GM12878 (cell line): ENCODE measurements at places on chromosomes 2 and 18.

DNA sequence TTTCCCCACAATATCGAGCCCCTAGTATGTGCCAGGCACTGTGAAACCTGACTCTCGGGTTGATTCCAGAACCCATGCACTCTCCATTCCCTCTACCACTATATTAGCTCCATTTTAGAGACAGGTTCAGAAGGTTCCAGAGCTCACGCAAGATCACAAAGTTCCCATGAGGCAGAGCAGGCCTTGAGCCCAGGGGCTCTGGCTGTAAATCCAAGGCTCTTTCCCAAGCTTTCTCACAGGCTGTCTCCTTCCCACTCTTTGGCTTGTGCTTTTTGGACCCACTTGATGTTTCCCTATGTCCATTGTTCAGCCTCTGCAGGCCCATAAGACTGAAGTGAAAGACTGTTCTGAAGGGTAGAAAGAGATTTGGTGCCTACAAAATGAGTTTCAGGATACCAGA, 15.7 kb downstream of the KIAA2012 start:
- no peak for DNase-seq

- DNase-seq, result no peak
These were observed 406.7 kb upstream of the DDX18 start for GRCh38 chr2:117407746-117408145.

DNA sequence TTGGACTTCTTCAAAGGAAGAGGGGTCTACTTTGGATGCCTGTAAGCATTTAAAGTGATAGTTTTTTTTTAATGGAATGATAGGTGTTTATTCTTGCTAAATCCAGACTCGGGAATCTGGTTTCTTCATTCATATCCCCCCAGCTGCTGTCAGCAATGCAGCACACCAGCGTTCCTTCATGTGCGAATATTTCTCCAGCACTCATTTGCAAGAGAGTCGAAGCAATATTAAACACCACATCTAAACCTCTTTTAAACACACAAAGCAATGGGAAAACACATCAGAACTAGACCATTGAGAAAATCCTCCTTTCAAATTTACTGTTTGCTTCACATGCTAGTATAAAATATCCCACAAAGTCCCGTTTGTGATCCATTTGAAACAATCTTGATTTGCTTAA, 563.7 kb downstream of the ARHGAP15 start:
- DNase-seq, result no peak

DNA sequence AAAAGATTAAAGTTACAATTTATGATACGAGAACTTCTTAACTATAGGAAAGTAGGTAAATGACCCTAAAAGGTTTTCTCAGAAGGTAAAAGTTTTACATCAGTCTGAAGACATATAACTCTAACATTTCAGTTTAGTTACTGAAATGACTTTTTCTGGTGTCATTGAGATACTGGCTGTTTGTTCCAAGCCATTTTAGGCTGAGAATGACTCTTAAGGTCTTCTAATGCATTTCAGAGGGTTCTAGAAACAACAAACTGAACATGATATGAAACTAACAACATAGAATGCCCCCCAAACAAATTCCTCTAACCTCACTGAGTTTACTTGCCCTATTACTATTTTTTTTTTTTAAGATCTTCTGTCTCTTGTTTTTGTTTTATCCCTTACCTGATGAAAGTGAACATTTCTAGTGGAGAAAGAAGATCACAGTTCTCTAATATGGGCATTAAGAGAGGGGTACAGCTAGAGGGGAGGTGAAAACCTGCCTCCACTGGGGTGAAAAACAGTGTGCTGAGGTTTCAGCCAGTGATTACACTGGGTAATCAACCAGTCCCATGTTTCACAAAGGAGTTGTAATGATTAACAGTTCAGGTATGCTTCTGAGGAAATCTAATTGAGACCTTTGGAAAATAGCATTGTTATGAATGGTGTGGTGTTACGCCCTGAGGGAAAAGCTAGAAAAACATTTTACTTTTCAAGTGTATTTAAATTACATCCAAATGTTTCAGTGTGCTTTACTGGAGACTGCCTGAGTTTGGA, 11.2 kb downstream of the NABP1 start:
- no peak for DNase-seq

DNA sequence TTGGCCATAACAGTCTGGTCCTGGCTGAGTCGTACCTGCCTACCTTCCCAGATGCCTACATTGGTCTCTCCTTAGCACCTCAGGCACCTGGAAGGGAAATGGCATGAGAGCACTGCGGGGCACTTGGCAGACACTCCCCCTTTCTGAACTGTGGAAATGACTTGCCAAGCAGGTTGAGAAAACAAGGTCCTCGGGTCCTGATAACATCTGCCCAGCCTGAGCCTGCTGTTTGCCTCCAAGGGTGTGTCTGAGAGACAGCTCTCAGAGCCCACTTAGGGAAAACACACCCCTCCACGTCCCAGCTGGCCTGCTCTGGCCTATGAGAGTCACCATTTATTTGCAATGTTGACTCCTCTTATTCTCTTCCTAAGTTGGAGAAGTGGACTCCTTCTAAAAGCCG, 10.5 kb downstream of the FAM110C start:
- DNase-seq, result no peak

GRCh38 chr2:118584877-118585276, 262.6 kb downstream of the EN1 start:
- no peak for DNase-seq
